ENCODE measurements at places on chromosomes 5 and 9.

- peak; percentile 75 for DNase-seq
Measured at GRCh38 chr5:170225326-170226128, 7.3 kb upstream of the C5orf58 start.

DNA sequence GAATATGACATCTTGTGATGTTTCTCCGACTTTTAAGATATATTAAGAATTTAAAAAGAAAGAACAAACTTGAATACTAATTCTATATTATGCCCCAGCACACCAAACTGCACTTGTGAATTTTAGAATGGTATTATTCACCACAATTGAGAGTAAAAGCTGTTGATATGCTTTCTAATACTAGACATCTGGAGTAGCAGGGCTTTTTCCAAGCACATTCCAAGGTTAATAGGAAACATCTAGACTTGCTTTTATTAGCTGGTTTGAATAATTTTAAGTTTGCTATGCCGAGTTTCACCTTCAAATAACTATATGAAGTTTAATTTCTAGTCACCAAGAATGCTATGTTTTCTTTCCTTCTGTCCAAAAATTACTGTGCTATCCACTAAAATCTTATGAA, 13.5 kb downstream of the NREP start:
- DNase-seq = no peak

GRCh38 chr5:36403632-36404311, 102.1 kb upstream of the RANBP3L start:
- DNase-seq = no peak

DNA sequence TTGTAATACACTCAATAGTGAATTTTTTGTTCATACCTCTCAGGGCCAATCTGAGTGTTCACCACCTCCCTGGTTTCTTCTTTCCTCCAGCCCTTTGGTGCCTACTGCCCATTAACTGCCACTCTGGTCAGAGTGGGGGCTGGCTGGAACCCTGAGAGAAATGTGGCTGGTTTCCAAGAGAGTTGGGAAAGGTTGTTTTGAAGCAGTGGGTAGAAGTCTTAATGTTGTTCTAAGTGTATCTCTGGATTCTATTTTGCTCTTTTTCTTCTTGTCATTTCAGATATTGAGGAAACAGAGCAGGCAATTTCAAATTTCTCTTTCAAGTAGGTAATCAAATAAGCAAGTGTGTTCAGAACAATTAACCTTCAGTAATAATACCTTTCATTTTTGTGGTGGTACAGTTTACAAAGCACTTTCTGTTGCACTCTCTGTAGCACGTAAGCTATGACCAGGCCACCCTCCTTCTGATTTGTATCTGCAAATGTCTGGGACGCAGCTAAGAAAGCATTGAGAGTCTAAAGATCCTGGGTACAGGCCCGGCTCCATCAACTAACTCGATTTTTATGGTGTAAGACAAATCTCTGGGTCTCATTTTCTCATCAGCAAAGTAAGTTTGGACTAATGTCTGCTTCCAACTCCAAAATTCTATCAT, 8.4 kb downstream of the SLC1A3 start:
- DNase-seq = no peak

- no peak for DNase-seq
Measured at GRCh38 chr5:11411621-11412020, 492.6 kb downstream of the CTNND2 start.

DNA sequence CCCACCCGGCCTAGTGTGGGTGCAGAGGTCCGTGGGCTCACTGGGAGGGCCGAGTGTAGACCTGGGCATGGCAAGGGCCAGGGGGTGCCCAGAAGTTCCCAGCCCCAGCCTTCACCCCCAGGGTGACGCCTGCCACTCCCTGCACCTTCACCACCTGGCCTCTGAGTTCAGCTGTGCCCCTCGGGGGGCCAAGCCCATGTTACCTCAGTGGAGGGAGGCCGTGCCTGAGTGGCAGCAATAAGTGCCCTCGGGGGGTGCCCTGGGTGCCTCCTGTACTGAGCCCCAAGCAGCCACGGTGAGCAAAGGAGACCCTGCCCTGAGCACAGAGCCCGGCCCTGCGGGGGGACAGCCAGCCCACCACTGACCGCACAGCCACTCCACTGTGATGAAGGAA, 10.3 kb upstream of the FCN2 start:
- DNase-seq = no peak

GRCh38 chr9:1531424-1531823, 481.3 kb downstream of the DMRT2 start:
- DNase-seq = no peak

DNA sequence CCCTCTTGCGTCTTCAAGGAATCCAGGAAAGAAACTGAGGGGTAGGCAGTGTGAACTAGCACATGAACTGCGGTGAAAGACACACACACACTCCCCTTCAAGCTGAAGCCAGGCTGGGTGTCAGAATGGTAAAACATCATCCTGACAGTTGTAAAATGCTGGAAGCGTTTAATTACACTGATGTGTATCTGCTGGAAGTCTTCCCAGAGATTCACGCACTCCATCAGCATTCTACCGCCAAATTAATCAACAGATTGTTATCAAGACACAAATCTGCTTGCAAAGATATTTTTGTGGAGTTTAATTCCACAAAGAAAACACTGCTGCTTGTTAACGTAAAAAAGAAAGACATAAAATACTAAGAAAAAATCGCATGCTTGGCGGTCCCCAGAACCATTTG, 241.0 kb upstream of the NFIL3 start:
- no peak for DNase-seq

GRCh38 chr9:104682642-104683041, 11.7 kb upstream of the OR13D1 start:
- no peak for DNase-seq

GRCh38 chr5:131649161-131649560, 14.1 kb upstream of the RAPGEF6 start:
- DNase-seq = no peak

- no peak for DNase-seq
Measured at GRCh38 chr5:133896873-133897272, 71.6 kb downstream of the C5orf15 start.

DNA sequence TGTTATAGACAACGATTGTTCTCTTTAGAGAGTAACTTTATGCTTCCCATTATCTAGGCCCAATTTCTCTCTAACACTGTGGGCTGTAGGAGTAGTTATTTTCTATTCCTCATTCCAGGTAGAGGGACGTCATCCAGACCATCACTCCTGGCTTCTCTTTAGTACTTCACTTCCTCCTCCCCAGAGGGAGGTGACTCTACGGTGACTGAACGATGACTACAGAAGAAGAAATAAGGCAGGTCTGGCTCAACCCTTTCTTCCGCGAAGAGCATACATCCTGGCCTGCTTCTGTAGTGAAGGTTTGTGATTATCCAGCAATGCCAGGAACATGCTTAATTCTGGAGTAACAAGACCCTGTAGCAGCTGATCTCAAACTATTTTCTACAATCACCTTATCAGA, 50.8 kb downstream of the HMGCR start:
- DNase-seq = no peak

DNA sequence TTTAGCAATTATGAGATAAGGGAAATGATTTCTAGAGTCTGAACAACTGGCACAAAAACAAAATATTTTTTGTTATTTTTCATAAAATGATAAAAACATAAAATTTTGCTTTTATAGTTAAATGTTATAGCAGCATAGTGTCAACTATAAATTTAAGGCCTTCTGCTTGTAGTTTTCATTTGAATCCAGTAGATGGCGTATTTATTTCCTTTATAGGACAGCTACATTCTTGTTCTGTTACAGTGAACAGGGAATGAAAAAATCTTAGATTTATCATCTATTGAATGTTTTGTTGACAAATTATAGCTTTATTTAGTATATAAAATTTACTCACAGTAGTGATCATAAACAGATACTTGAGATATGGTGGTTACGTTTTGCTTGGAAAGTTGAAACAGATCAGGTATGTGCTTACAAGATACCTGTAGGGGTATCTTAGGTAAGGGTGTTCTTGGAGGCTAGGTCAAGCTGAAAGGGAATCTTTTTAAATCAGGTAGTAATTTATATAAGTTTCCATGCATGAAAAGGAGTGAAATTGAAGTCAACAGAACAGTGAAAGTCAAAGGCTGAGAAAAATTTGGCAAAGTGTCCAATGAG, 239.3 kb upstream of the GRIN3A start:
- DNase-seq = no peak

DNA sequence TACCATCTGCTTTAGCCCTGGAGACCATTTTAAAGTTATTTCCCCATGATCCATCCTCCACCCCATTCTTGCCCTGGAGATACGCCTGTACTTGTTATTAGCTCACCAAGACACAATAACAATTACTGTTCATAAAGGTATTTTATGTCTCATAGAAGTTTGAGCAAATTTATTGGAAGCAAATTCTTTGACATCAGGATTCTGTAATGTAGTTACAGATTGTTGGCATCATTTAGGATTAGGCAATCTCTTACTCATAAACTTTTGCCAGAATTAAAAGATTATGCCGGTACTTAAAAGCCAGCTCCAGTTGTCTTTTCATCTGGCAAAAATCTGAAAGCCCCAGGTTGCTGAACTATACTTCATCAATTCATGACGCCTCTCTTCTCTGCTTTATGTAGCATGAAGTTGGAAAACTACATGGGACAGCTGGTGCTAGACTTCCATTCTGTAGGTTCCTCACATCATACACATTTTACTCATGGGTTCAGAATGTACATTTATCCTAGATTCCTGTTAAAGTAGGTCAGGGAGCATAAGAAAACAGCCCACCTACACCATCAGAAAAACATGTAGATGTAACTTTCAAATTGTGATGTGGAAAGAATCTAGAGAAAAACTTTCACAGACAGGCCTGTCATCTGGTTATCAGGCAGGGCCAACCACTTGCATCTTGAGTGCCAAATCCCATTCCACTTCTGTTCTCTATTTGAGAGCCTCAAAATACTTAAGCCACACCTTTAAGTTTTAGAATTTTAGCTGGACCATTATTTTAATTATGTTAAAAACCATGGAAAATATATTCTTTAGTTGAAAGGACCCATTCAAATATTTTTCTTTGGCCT, 14.0 kb downstream of the ATP10B start:
- no peak for DNase-seq

GRCh38 chr9:134136118-134136995, 475 bp downstream of the WDR5 start:
- peak; percentile 16 for DNase-seq

DNA sequence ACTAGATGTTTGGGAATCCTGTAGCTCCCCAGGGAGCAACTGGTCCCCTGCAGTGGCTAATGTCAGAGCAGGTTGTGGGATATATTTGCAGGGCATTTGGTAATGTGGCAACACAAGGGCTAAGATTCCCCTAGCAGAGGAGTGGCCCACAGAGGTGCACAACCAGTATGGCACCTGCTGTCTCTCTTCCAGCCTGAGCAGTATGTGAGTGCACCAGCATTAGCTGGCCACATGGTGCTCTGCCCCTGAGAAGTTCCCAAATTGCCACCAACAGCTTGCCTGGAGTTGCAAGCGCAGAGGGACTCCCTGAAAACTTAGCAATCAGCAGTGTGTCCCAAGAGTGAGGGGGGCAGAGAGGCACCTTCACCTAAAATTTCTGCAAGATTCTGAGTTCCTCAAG, 53.2 kb upstream of the SNCAIP start:
- DNase-seq = no peak

DNA sequence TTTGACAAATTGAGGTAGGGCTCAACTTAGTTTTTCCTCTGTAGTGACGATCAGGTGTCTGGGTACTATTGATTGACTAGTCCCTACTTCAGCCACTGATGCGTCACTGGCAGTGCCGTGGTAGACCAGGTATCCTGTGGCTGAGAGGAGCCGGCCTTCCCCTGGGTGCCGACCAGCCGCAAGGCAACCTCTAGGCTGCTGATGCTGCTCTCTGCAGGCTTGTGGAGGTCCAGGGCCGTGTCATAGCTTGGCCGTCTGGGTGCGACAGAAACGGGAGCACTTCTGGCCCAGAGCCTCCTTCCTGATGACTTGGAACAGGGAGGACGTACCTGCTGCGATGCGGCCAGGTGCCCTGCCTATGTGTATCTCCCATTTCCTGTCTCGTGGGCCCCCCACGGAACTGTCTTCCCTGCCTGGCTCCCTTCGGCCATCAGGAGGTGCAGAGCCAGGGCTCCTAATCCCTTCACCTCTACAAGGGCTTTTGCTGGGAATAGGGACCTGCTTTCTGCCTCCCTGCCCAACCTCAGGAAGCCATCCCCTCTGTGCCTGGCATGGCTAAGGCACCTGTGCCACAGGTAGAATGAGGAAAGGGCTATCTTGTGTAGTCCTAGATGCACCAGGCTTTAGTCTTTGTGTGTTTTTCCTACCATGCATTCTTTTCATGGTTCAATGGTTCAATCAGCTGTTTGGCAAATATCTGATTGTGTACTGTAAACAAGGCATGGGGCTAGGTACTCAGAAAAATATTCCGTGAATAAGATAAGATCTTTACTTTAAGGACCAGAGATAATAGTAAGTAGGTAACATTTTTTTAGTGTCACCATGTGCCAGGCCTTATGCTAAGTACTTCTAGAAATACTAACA, 44.6 kb downstream of the MVB12B start:
- no peak for DNase-seq
